ENCODE measurements at places on chromosomes 7 and 10.

GRCh38 chr10:71040846-71041605, 152.7 kb upstream of the PCBD1 start:
- DNase-seq = no peak

DNA sequence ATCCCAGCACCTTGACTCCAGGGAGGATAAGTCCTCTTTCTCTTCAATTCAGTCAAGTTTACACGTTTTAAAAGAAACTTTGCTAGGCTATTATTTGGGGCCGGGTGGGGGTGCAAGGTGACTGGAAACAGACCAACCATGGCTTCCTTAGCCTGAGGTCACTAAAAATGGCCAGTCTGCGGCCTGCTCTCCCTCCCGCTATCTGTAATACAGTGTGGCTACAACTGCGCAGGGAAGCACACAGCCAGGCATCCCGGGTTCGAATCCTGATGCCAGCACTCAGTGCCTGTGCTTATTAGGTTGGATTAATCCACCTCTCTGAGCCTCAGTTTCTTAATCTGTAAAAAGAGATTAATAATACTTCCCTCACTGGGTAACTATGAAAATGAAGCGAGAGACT, 19.5 kb downstream of the ATP6V1F start:
- no peak for DNase-seq

DNA sequence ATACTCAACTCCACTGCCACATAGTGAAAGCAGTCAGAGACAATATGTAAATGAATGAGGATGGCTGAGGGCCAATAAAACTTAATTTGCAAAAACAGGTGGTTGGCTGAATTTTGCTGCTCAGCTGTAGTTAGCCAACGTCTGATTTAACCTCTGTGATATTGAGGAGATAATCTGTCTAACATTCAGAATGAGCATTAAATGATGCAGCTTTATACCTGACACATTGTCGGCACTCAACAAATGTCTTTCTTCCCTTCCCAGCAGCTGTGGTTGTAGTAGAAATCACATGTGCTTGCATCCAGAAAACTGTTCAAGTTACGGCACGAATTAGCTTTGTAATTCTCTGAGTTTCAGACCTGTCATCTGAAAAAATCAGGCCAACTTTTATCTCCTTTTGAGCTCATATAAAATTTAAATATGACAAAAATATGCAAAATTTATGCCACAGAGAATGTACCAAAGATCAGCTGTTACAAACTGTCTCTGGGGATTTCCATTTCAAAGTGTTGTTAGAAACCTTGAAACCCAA, 1239.7 kb downstream of the GATA3 start:
- DNase-seq = no peak

DNA sequence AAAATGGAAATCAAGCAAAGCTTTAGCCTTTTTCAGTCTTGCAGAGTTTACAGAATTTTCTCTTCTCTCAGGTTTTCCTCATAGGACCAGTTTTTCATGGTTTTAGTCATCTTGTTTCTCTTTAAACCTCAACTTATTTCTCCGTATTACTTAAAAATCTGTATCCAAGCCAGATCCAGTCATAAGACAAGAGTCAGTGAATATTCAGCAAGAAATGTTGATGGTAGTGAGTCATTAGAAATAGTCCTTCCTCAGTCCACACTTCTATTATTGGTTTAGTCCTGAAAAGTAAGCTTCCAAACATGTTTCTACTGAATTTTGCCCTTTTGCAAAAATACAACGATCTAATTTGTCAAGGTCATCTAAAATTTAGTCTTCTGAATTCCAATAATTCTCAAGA, 107.0 kb downstream of the VIM start:
- no peak for DNase-seq

- no peak for DNase-seq
These were observed 39.0 kb downstream of the HTR5A start for GRCh38 chr7:155109121-155109520.

- no peak for DNase-seq
These were observed 65.9 kb downstream of the DENND11 start for GRCh38 chr7:141636053-141636452.

DNA sequence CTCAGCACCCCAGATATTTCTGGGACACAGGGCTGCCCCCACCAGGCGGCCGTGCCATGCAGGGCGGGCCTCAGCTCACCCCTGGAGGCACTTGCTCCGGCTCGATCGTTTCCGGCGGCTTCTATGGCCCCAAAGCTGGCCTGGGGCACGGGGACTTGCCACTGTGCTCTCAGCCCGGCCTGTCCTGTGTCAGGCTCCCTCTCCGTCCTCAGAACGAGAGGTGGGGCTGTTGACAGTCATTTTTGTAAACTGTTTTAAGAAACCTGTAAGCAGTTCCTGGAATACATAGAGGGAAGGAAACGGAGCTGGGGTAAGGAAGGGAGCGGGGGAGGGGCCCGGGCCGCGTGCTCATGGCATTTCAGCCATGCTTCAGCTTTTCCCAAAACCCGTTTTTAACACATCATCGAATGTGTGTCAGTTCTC, 30.7 kb upstream of the PRKAR1B start:
- DNase-seq = no peak

- no peak for DNase-seq
These were observed 422.6 kb upstream of the NUPR2 start for GRCh38 chr7:56538541-56539429.

- no peak for DNase-seq
These were observed 365.8 kb downstream of the BBS9 start for GRCh38 chr7:33495207-33495606.

DNA sequence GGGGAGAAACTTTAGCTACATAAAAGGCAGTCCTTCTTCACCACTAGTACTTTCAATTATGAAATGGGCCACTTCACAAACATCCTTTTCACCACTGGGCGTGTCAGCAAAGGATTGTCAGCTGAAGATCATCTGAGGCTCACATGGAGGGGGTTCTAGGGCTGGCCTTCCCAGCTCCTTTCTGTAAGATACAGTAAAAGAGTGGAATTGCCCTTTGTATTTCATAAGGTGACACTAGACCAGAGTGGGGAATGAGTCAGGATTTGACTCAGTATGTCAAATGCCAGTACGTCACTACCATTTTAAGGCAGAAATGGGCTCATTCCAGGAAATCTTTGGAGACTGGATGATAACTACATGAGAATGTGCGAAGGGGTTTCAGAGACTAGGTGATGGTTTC, 21.2 kb upstream of the BLOC1S2 start:
- DNase-seq = no peak

DNA sequence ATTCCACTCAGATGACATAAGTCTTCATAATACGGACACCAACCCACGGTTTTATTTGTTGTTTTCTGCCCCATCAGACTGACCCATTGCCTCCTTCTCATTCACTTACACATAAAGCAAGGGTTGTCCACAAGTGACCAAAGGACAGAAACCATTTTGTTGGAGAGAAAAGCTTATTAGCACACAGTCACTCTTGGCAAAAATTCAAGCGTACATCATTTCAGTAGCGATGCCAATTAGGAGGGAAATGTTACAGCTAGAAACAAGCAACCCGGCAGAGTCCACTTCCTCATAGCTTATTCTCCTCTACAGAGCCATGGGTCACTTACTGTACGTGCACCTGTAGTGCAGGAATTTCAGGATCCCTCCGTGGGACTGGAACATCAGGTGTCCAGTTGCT, 23.0 kb downstream of the ABLIM1 start:
- no peak for DNase-seq

DNA sequence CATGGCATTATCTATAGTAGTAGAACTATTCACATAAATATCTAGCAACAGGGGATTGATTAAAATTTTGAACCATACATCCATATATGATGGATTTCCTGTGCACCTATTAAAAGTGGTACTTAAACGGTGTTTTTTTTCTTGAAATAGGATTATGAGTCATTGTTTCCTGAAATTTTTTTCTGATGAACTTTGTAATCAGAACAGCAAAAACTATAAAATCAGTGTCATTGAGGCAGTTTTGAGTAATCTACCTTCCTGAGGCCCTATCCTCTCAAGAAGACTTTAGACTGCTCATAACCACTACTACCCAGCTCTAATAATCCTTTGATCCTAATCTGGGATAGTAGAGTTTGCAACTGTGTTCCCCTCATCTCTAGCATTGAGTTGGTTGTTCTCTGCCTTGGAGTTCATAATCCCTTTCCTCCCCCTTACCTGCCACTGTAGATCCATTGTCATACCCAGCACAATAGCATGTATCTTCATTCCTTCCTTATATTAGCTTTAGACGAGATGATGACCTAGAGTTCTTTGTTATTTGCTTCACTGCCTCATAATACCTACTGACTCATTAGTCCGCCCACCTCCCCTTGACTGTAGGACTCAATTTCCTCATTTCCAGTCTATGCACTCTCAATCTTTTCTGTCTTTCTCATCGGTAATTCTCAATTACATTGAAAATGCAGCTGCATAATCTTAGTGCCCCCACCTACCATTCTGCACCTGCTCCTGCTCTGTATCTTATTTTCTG, 133.4 kb downstream of the LRRC4 start:
- DNase-seq = no peak

DNA sequence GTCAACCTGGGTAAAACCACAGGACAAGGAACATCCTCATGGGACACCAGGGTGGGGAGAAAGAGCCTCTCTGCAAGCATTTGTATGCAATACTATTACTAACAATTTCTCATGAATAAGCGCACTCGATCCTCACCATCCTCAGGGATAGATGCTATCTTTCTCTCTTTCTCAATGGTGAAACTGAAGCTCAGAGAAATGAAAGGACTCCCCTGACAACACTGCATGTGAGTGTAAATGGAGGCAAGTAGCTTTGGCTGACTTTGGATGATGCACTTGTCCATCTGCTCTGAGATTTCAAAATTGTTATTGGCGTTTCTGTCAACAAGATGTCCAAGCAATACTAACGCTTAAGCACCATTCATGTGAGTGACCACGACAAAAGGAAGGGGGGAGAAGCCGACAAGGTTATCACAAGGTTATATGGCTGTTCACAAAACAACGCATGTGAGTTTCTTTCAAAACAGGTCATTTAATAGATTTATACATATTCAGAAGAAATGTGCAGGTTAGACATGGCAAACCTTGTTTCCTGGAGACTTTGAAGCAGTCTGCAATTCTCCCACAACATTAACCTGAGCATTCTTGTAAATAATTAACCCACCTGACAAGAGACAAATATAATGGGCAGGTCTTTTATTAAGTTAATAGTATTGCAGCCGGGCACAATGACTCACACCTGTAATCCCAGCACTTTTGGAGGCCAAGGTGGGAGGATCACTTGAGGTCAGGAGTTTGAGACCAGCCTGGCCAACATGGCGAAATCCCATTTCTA, 54.0 kb downstream of the IFIT5 start:
- DNase-seq = no peak

- DNase-seq = peak; percentile 89
These were observed at the start of gene UBE2H for GRCh38 chr7:129952653-129953560. Gene UBE2H (minus strand): TSS chr7:129952960. CDS start chr7:129952555, 405 bp downstream.

GRCh38 chr7:98399462-98399861, 1.4 kb downstream of the BAIAP2L1 start:
- no peak for DNase-seq

DNA sequence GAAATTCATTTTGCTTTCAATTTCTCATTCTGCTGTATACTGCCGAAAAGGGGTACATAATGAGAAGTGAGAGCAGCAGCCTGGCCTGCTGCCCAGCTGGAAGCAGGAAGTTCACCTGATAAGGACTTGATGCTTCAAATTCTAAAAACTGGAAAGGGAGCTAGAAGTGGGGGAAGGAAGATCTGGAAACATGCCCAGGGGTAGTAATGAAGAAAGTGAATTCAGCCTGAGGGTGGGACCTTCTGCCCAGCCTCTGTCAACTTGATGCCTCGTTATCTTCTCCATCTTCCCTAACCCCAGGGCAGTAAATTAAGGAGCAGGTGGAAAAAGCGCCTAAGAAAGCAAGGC, 69.4 kb downstream of the ARMH3 start:
- DNase-seq = no peak

- no peak for DNase-seq
These were observed 1.6 kb upstream of the PIK3CG start for GRCh38 chr7:106863274-106863997.

DNA sequence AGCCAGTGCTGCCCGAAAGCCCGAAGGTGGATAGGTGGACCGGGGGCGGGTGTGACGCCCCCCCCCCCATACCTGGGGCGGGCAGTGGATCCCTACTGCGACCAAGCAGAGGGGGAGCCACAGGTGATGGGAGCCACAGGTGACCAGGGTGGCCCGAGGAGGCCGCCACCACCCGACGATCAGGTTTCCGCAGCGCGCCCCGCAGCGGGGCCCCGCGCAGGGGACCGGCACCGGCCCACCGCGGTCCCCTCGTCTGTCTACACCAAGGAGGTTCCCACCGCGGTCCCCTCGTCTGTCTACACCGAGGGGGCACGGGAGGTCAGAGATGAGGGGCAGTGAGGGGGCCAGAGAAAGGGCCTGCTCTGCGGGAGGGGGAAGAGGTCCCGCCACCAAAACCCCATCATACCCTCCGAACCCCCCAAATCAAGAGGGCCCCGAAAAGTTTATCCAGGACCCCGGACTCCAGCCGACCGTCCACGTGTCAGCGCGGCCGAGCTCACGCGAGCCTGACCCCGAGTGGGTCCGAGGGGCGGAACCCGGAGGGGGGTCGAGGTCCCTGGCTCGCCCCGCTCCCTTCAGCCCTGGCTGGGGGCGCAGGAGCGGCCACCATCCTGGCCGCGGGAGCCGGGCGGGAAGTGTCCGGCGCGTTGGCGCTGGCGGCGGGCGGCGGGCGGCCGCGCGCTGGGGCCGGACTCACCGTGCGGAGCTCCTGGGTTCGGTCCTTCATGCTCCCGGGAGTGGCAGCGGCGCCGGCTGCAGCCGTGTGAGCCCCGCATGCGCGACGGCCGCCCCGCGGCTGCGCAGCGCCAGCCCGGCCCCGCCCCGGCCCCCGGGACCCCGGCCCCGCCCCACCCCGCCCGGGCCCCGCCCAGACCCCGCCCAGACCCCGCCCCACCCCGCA, at the start of gene STX1A:
TSS of gene STX1A (minus strand) at position 765 of the 901 bp plus-strand sequence. CDS start at position 727, 38 bp downstream.
- peak; percentile 68 for DNase-seq

GRCh38 chr10:44662051-44662450, 249.1 kb upstream of the TMEM72 start:
- DNase-seq = no peak

DNA sequence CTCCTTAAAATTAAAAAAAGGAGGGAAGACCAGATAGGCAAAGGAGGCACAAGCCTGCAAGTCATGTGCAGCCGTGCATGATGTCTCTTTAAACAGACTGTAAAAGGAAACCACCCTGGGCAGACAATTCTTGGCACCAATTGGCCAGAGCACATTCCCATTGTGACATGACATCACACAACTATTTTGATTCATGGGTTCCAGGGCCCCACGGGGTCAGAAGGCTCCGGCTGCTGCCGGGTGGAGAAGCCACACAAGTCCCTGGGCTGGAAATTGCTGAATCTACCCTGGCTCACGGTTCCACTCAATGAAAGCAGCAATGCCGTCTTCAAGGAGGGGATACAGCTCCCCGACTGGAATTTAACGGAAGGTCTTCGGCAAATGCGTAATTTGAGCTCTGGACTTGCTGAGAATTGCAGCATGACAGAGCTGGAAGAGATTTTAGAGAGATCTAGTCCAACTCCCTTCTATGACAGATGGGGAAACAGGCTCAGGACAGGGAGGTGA, 140.5 kb downstream of the PRKAG2 start:
- no peak for DNase-seq

DNA sequence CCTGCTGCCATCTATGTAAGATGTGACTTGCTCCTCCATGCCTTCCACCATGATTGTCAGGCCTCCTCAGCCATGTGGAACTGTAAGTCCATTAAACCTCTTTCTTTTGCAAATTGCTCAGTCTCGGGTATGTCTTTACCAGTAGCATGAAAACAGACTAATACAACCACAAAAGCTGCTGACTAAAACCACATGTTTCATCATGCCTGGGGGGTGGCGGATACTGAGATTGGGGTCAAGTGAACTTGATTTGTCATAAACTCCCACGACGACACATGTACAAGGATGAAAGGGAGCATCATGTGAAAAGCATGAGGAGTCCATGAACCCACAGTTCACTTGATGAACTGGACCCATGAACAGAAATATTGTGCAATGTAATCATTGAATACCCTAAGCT, 134.9 kb upstream of the ANK3 start:
- DNase-seq = no peak
